ENCODE measurements at places on chromosomes 5 and 9. TPM values are rescaled to one million over a fixed set of nuclear protein-coding genes. Genes with fewer than 3 reads are reported as not detected.

IL7R gene
- 2.4 TPM for polyA plus RNA-seq

ACTBL2 gene
- not detected for polyA plus RNA-seq

DNA sequence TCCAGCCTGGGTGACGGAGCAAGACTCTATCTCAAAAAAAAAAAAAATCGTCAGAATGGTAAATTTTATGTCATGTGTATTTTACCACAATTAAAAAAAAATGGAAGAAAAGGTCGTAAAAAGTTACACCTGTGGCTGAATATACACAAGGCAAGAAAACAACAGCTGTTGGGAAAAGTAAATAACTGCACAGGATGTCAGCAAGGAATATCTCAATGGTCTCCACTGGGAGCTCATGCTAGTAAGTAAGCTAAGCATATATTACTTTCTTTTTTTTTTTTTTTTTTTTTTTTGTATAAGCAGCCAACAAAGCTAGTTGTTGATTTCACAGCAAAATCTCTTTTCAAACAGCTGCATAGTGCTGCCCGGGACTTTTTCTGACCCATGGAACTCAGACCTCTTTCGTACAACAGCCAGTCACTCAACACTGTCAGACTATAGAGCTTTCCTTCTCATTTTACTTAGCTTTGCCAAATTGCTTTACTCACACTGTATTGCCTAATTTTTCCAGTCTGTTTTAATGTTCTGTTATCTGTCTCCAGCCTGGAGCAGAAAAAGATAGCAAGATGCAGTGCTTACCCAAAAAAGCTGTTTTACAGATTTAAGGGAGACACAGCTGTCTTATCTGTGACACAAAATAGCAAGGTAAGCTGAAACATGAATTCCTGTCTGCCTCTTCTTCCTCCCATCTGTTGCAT, 175.9 kb downstream of the ENC1 start:
- DNase-seq: peak; percentile 28

DNA sequence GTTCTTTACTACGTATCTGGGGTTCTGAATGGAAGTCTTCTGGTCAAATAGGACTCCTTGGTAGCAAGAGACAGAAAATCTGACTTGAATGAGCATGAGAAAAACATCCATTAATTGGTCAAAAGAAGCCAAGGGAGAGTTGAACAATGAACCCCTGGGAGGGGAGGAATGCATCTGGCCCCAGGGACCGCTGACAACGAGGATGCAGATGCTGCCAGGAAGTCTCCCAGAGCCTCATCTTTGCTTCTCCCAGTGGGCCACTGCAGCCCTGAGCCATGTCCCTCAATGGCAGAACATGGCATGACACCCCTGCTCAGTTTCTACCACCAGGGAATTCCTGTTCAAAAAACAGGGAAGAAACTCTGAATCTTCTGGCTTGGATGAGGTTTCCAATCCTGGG, 50.5 kb upstream of the ICE1 start:
- no peak for DNase-seq

- no peak for DNase-seq
Observed at GRCh38 chr5:149543361-149544027, 7.7 kb downstream of the CSNK1A1 start.

GRCh38 chr5:96159043-96159442, 197.4 kb upstream of the ELL2 start:
- DNase-seq: no peak

All from forelimb muscle (tissue), 1 donor.